Astrocyte (in vitro differentiated cells and primary cell): ENCODE measurements at places on chromosomes 16 and 17. TPM values are rescaled to one million over a fixed set of nuclear protein-coding genes. Genes with fewer than 3 reads are reported as not detected.
A peak's percentile ranks its signal among the peaks of the same experiment; 100 is the strongest.

DNA sequence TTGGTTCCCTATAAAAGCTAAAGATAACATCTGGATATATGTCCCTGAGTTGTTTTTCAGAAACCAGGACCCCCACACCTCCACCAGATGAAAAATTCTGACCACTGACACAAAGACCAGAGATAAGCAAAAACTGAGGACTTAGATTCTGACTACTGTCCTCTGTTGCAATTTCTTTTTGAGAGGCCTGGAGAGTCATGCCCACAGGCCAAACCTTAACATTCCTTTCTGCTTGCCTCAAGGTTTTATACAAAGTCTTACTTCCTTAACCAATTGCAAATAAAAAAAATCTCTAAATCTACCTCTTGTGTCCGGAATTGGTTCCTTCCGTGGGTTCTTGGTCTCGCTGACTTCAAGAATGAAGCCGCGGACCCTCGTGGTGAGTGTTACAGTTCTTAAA, 228.5 kb downstream of the ABCC12 start:
- H3K4me1 ChIP-seq = no peaks in the 10 kb centered on the region
- DNase-seq = peak; percentile 61
- no peak overlapping the region for H3K4me3 ChIP-seq
- no peak overlapping the region for H3K27ac ChIP-seq

GRCh38 chr16:63481060-63481459, 1444.8 kb upstream of the CDH8 start:
- H3K27ac ChIP-seq = no peak overlapping the region
- no peaks in the 10 kb centered on the region for H3K27me3 ChIP-seq
- H3K4me3 ChIP-seq = no peak overlapping the region
- H3K36me3 ChIP-seq = no peaks in the 10 kb centered on the region
- no peaks in the 10 kb centered on the region for H3K4me1 ChIP-seq
- no peak for DNase-seq

GRCh38 chr17:57663326-57664070, 81.6 kb downstream of the CCDC182 start:
- no peaks in the 10 kb centered on the region for H3K27me3 ChIP-seq
- H3K4me1 ChIP-seq = peaks cover 23% of the 10 kb centered on the region
- H3K27ac ChIP-seq = peak overlapping the region; percentile 97
- DNase-seq = peak; percentile 13

- H3K27me3 ChIP-seq = no peaks in the 10 kb centered on the region
- no peak overlapping the region for H3K27ac ChIP-seq
- H3K4me3 ChIP-seq = no peak overlapping the region
- H3K4me1 ChIP-seq = peaks cover 11% of the 10 kb centered on the region
- DNase-seq = peak; percentile 74
Measured at GRCh38 chr17:56694825-56695224, 101.3 kb downstream of the NOG start.

Gene NPIPA3
- total RNA-seq = 0.94 and 9.8 TPM in 2 replicates
